Heart left ventricle (tissue), 16 donors: ENCODE measurements at places on chromosomes 13 and 19. TPM values are rescaled to one million over a fixed set of nuclear protein-coding genes. Genes with fewer than 3 reads are reported as not detected.

The PLEKHF1 gene
- 17.1 TPM for total RNA-seq

DNA sequence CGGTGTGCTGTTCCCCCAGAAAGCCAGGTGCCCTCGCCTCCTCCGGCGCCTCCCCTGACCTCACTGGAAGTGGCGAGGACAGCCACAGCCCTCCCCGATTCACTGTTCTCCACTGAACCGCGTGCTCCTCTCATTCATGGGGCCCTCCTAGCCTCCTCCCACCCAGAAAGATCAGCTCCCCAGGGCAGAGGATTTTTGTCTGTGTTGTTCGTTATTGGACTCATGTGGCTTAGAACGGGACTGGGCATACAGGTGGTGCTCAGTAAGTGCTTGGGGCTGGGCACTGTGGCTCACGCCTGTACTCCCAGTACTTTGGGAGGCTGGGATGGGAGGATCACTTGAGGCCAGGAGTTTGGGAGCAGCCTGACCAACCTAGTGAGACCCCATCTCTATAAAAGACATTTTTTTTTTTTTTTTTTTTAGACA is 3.8 kb downstream of the PRTN3 start:
- H3K36me3 ChIP-seq, result no peaks in the 10 kb centered on the region
- H3K4me1 ChIP-seq, result peaks cover 6% of the 10 kb centered on the region
- no peak overlapping the region for H3K4me3 ChIP-seq

- H3K4me3 ChIP-seq, result no peak overlapping the region
- no peaks in the 10 kb centered on the region for H3K36me3 ChIP-seq
- H3K27ac ChIP-seq, result no peak overlapping the region
- no peak for DNase-seq
- H3K27me3 ChIP-seq, result no peaks in the 10 kb centered on the region
Measured at GRCh38 chr19:5094768-5095567, 126.1 kb downstream of the KDM4B start.

DNA sequence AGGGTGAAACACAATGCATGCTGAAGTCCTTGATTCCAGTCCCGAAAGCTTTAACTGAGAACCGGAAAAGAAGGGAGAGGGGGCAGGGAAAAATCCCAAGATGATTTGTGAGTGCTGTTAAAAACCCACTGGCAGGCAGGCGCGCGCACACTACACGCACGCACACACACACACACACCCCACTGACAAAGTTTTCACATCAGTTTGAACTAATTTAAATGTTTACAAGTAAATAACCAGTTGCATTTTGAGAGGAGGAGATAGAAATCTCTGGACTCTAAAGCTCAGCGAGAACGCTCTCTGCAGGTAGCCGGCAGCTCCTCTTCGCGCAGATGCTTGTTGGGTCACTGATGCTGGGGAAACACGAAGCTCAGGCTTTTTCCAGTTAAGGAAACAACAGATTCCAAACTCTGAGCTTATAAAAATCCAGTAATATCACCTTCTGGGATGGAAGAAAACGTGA is 818 bp upstream of the SLITRK1 start:
- H3K4me3 ChIP-seq, result no peak overlapping the region
- no peak overlapping the region for H3K27ac ChIP-seq
- H3K27me3 ChIP-seq, result peaks cover 43% of the 10 kb centered on the region
- H3K4me1 ChIP-seq, result no peaks in the 10 kb centered on the region
- no peaks in the 10 kb centered on the region for H3K36me3 ChIP-seq
